ENCODE measurements at places on chromosomes 16 and 17.
A peak's percentile ranks its signal among the peaks of the same experiment; 100 is the strongest.

GRCh38 chr17:78925234-78925633, at the start of gene TIMP2:
TIMP2 (minus strand) TSS chr17:78925387; CDS start chr17:78925088, 299 bp downstream.
- H3K4me3 ChIP-seq, result peak within 1 kb of the TSS; percentile 65
- peaks cover 10% of the 10 kb centered on the region for H3K4me1 ChIP-seq
- no peaks in the 10 kb centered on the region for H3K36me3 ChIP-seq
- no peaks in the 10 kb centered on the region for H3K27me3 ChIP-seq
- DNase-seq, result peak; percentile 95

DNA sequence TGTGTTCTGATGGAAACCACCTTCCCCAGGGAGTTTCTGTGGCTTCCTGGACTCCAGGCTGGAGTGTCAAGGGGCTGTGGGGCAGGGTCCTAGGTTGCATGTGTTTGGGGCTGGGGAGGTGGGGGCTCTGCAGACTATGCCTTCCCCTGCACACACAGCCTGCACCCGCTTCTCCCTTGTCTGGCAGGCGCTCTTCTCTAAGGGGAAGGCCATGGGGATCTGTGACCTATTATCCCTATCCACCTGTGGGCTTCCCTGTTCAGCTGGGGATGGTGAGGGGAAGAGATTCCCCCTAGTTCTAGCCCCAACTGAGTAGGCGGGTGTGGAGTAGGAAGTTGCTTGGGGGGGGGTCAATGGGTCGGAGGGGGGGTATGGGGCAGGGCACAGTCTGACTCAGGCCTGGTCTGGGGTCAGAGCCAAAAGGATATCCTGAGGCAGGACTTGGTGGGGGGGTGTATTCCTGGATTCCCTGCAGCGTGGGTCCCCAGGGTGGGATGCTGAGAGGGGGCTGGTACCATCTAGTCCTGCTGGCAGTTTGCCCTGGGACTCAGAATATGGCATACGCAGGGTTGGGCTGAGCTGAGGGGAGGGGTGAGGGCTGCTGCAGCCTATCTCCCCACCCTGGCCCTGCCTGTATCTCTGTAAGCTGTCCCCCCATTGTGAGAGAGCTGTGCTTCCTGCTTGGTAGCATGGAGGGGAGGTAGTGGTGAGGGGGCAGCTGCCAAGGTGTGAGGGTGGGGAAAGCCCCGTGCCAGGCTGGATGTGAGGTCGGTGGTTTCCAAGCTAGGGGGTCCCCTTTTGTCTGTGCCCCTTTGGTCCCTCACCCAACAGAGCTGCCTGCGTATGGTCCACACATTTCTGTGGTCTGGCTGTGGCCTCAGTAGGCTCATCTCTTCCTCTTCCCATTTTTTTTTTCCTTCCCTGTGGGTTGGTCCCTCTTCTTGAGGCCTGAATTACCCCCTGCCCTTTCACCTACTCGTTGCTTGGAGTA, 14.7 kb downstream of the RARA start:
- no peaks in the 10 kb centered on the region for H3K27me3 ChIP-seq
- peak overlapping the region; percentile 87 for H3K27ac ChIP-seq
- no peaks in the 10 kb centered on the region for H3K36me3 ChIP-seq
- DNase-seq, result peak; percentile 75
- peaks cover 62% of the 10 kb centered on the region for H3K4me1 ChIP-seq

GRCh38 chr16:81632392-81633146, 146.5 kb upstream of the PLCG2 start:
- peak overlapping the region; percentile 67 for H3K27ac ChIP-seq
- no peaks in the 10 kb centered on the region for H3K27me3 ChIP-seq
- DNase-seq, result no peak
- H3K4me3 ChIP-seq, result no peak overlapping the region

- H3K27me3 ChIP-seq, result no peaks in the 10 kb centered on the region
- DNase-seq, result no peak
- H3K4me3 ChIP-seq, result no peak overlapping the region
- no peaks in the 10 kb centered on the region for H3K4me1 ChIP-seq
- H3K27ac ChIP-seq, result no peak overlapping the region
- no peaks in the 10 kb centered on the region for H3K36me3 ChIP-seq
Measured at GRCh38 chr16:67296420-67296819, 17.1 kb downstream of the PLEKHG4 start.

- DNase-seq, result peak; percentile 8
- H3K4me1 ChIP-seq, result peaks cover 33% of the 10 kb centered on the region
- H3K27ac ChIP-seq, result no peak overlapping the region
- no peak overlapping the region for H3K4me3 ChIP-seq
- peaks cover 6% of the 10 kb centered on the region for H3K36me3 ChIP-seq
Measured at GRCh38 chr16:49617710-49618330, 238.1 kb downstream of the ZNF423 start.

- no peak overlapping the region for H3K27ac ChIP-seq
- no peaks in the 10 kb centered on the region for H3K27me3 ChIP-seq
- H3K36me3 ChIP-seq, result peaks cover 12% of the 10 kb centered on the region
Measured at GRCh38 chr16:2226245-2226793, 2.9 kb downstream of the E4F1 start.

- H3K4me1 ChIP-seq, result no peaks in the 10 kb centered on the region
- DNase-seq, result no peak
- no peaks in the 10 kb centered on the region for H3K36me3 ChIP-seq
- no peak overlapping the region for H3K4me3 ChIP-seq
- no peaks in the 10 kb centered on the region for H3K27me3 ChIP-seq
- H3K27ac ChIP-seq, result no peak overlapping the region
Measured at GRCh38 chr17:50184611-50185398, 16.6 kb downstream of the COL1A1 start.

DNA sequence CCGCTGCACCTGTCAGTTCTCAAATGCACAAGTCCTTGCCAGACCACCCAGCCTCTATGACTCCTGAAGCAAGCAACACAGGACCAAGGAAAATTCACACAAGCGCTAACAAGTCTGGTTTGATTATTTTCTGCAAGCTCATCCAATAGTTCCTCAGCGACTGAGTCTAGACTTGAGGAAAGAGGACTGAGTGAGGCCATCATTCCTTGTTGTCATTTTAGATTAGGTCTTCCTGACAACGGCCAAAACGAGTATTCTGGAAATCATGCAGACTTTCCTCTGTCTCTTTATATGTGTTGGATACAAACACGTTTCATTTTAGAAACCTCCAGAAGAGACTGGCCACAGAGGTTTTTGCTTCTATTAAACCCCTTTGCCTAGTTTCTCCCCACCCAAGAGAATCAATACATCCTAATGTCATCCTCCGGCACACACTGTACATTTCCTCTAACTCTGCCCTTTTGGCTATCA, 561 bp downstream of the CCDC47 start:
- H3K4me3 ChIP-seq, result peak overlapping the region; percentile 72
- peak; percentile 40 for DNase-seq
- H3K36me3 ChIP-seq, result peaks cover 9% of the 10 kb centered on the region
- H3K4me1 ChIP-seq, result peaks cover 5% of the 10 kb centered on the region

GRCh38 chr17:2888326-2888725, 92.1 kb downstream of the RAP1GAP2 start:
- no peak overlapping the region for H3K27ac ChIP-seq
- H3K27me3 ChIP-seq, result no peaks in the 10 kb centered on the region
- no peak overlapping the region for H3K4me3 ChIP-seq
- no peaks in the 10 kb centered on the region for H3K36me3 ChIP-seq

DNA sequence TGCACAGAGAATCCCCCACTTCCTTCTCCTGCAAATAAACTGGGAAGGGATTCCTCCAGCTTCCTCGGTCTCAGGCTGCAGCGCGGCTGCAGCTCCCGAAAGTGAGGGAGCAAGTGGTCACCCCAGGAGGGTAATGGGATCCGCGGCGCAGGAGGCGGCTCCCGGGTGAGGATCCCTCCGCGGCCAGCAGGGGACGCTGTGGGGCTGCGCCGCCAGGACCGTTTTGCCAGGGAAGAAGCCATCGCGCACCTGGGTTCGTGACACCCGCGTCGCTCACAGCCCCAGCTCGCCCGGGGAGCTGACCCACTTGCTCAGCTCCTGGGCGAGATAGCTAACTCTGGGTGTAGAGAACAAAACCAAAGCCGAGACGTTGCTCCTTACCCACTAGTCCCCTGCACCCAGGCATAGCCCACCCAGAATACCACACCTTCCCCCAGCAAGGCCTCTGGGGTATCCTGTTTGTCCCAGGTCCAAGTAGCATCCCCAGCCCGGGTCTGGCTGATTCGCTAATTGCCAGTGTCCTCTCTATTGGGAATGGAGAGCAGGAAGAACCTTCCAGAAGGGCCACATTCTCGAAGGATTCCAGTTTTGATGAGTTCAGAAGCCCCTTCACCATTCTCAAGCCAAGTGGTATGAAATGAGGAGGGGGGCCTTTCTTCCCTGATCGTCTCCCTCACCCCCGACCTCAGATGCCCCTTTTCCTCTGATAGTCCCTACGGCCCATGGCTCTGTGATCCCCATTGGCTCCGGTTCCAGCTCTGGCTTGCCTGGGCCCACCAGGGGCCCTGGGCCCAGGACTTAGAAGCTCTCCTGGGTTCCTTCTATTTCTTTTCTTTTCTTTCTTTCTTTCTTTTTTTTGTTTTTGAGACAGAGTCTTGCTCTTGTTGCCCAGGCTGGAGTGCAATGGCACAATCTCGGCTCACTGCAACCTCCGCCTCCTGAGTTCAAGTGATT, 14.1 kb downstream of the CYGB start:
- peak overlapping the region; percentile 5 for H3K4me3 ChIP-seq
- no peaks in the 10 kb centered on the region for H3K36me3 ChIP-seq
- H3K4me1 ChIP-seq, result peaks cover 42% of the 10 kb centered on the region
- peak; percentile 75 for DNase-seq
- no peak overlapping the region for H3K27ac ChIP-seq

DNA sequence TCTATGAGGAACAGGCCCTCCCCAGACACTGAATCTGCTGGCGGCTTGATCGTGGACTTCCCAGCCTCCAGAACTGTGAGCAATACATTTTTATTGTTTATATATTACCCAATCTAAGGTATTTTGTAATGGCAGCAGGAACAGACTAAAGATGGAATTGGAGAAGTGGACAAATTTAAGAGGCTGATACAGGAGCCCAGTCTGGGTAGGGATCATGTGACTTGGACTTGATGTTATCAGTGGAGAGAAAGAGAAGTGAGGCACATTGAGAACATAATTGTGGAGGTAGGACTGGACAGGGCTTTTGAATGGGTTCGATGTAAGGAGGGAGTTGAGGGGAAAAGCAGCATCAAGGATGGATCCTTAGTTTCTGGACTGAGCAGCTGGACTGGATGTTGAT, 93.8 kb downstream of the USP31 start:
- no peak for DNase-seq
- no peak overlapping the region for H3K27ac ChIP-seq
- H3K4me3 ChIP-seq, result no peak overlapping the region
- H3K4me1 ChIP-seq, result no peaks in the 10 kb centered on the region
- no peaks in the 10 kb centered on the region for H3K27me3 ChIP-seq

DNA sequence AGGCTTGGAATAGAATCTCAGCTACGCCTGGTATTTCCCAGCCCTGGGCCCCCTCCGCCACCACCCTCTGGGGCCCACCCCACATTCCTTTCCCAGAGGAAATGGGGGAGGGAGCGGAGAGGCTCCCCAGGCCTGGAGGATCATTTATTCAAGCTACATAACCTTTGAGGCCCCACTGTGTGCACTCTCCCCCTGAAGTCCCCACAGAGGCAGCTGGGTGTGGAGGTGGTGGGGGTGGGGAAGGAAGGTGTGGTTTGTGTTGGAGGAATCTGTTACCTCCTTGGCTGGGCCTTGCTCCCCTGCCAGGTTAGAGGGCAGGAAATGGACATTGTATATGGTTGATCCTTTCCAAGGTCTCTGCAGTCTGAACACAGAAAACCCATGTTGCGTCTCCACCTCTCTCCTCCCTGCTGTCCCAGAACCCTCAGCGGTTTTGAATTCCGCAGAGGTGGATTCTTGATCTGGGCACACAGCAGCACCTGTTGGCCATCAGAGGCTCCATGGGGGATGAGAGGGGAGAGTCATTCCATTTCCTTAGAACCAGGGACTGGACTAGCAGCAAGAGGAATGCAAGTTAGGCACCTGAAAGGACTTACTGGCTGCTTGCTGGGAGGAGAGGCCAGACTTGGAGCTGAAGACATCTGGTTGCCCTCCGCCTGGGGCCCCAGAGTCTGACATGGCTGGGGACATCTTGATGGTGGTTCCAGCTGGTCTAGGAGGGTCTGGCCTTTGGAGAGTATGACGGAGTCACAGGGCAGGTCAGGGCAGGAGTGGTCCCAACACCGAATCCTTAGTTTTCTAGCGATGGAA, 23.0 kb downstream of the ARHGAP23 start:
- peak; percentile 75 for DNase-seq
- no peaks in the 10 kb centered on the region for H3K27me3 ChIP-seq
- H3K4me1 ChIP-seq, result peaks cover 48% of the 10 kb centered on the region
- no peaks in the 10 kb centered on the region for H3K36me3 ChIP-seq
- H3K27ac ChIP-seq, result peak overlapping the region; percentile 54
- no peak overlapping the region for H3K4me3 ChIP-seq

- no peaks in the 10 kb centered on the region for H3K27me3 ChIP-seq
- DNase-seq, result no peak
- no peak overlapping the region for H3K27ac ChIP-seq
- no peaks in the 10 kb centered on the region for H3K36me3 ChIP-seq
- H3K4me3 ChIP-seq, result no peak overlapping the region
Measured at GRCh38 chr16:66245072-66245471, 121.4 kb upstream of the CDH5 start.

- H3K4me1 ChIP-seq, result peaks cover 29% of the 10 kb centered on the region
- H3K4me3 ChIP-seq, result no peak overlapping the region
- no peak for DNase-seq
- peak overlapping the region; percentile 23 for H3K27ac ChIP-seq
Measured at GRCh38 chr17:60154616-60155426, 5.0 kb downstream of the CA4 start.

Measured in lung (tissue), 17 donors.